ENCODE measurements at places on chromosomes 5 and 9.

- DNase-seq: no peak
Observed at GRCh38 chr5:143281226-143281625, 122.3 kb downstream of the NR3C1 start.

GRCh38 chr5:85545129-85545528, 1072.6 kb upstream of the COX7C start:
- DNase-seq: no peak

DNA sequence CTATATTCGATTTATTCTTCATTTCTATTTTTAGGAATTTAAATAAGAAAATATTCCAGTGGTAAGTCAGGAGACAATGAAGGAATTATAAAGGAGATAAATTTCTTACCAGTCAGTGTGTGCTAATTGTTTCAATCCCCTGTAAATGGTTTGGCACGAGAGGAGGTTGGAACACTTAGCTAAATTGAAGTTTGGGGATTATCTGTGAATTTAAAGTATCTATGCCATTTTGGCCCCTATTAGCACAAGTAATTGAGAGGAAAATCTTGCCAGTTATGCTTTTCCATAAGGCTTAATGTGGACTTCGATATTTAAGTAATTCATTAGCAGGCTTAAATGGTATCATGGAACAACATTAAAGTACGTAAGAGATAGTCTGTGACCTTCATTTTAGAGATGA, 860.8 kb downstream of the PTPRD start:
- DNase-seq: no peak

DNA sequence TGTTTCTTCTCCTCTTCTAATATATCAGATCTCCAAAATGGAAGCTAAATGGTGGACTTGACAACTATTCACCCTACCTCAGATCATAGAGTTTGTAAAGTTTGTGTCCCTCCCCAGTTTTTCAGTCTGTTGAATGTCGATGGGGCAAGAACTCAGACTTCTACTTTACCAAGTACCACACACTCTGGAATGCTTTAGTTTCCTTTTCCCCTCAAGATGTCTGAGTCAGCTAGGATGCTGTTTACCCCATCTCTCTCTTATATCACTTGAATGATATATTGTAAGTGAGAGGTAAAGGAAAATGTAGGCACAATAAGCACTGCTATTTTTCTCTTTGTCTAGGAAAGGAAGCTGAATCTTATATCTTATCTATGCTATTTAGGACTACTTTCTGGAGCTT, 25.9 kb upstream of the TAL2 start:
- DNase-seq: no peak

- no peak for DNase-seq
Observed at GRCh38 chr9:97633859-97634490, 354 bp downstream of the NCBP1 start.

DNA sequence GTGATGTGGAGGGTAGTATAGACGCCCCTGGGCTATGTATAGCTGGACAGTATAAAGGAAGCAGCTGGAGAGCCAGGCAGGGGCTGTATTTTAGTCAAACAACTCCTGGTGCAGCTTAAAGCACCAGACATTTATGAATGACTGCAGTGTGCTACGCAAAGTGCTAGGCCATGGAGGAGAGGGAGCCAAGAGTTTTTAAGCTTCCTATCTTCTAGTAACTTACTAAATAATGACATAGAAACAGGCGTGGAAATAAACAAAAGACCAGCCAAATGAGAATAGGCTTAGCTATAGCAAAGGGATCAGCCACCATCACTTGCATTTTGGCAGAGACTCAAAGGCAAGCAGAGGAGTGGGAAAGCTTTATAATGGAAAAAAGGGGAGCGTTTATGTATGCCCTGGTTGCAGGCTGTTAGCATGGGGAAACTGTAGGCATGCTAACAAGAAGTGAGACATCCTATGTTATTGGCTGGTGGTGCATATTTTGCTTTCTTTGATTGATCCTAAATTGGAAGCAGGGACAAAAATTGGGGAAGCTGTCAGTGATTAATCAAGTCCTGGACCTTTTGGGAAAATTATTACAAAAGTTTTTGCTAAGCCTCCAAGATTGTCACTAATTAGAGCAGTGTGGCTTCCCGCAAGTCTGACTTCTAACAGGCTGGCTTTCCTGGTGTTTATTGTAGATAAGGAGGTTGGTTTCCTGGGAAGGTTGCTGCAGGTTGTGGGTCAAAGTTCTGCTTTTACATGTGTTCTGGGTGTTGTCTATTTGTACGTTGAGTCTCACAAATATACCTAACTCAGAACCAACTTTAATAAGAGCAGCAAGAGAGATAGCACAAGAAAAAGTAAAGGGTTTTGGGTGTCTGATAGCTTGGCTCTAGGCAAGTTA, 46.6 kb downstream of the RAB3C start:
- DNase-seq: no peak

DNA sequence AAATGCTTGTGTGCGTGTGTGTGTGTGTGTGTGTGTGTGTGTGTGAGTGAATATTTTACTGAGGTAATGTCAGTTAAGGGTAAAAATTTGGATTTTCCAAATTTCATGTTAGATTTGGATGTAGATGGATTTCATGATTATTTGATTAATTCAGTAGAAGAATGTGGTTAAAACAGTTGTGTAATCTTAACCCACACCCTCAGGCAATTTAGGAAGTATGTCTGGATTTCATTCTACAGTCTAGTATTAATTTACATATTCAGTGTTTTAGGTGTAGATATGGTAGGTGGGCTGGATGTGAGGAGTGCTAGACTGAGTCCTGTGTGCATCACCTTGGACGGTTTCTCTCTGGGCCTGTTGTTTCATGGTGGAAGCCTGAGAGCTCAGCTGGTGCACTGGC, 99.1 kb upstream of the CKMT2 start:
- no peak for DNase-seq

GRCh38 chr9:32741706-32742105, 41.6 kb upstream of the TMEM215 start:
- peak; percentile 19 for DNase-seq

DNA sequence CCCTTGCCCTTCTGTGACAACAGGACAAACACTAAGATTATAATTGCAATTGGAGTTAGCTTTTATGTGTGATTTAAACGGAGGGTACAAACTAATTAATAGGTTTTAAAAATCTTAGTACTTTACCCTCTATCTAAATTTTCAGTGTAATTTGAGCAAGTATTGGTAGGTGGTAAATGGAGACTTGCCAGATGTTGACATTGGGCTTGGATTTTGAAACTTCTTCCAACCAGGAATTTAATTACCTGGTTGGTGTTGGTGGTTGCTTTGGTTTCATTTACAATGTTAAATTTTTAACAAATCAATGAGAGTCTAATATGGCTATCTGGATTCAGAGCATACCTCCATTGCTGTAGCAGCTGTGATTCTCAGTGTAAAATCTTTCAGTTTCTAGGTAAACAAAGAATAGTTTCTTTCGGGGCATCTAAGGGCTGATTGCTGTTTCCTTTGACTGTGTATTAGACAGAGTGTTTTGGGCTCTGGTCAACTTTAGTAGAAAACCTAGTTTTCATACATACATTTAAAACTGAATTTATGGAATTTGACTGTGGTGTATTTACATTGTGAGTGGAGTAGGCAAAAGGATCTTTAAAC, 1.9 kb downstream of the DAPK1 start:
- DNase-seq: no peak

GRCh38 chr9:82247318-82247717, 258.7 kb downstream of the SPATA31D1 start:
- DNase-seq: no peak

- DNase-seq: no peak
Observed at GRCh38 chr5:83312663-83313062, 158.9 kb upstream of the VCAN start.

DNA sequence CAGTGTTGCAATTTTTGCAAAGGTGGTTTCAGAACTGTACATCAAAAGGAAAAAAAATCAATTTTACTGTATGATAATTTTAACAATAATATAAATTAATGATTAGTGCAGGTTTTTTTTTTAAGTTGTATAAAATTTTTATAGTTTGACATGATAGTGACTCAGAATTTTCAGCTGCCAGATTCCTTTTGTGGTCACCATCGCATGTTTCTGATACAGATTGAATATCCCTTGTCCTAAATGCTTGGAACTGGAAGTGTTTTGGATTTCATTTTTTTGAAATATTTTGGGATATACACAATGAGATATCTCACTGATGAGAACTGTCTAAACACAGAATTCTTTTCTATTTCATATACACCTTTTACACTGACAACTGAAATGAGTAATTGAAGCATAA, 361.3 kb downstream of the RAB3C start:
- DNase-seq: no peak

- peak; percentile 0 for DNase-seq
Observed at GRCh38 chr5:159263569-159263905, 447 bp downstream of the UBLCP1 start.

- no peak for DNase-seq
Observed at GRCh38 chr9:106932675-106933074, 69.7 kb downstream of the ZNF462 start.

DNA sequence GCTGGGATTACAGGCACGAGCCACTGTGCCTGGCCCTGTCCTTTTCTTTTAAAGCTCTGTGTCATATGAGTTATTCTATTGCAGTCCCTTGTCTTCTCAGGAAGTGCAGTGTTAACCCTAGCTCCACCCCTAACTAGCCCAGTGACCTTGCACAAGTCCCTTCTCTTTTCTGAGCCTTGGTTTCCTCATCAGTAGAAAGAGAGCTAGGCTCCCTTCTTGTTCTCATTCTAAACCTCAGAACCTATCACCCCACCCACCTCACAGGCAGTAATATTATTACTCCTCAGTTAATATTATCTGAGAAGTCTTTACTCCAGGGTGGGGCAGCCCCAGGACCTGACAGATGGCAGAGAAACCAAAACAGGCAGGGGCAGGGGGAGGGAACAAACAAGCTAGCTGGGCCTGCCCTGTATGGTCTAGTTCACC, 7.2 kb downstream of the CYFIP2 start:
- no peak for DNase-seq

- no peak for DNase-seq
Observed at GRCh38 chr5:137896560-137896959, 7.3 kb downstream of the PKD2L2 start.

All from right renal cortex interstitium (tissue), 3 donors.